ENCODE measurements at places on chromosomes 12 and 14. TPM values are rescaled to one million over a fixed set of nuclear protein-coding genes. Genes with fewer than 3 reads are reported as not detected.

ADGRD1 gene
- 2.1 TPM for polyA plus RNA-seq

PARPBP gene
- 1.1 TPM for polyA plus RNA-seq

NID2 gene
- 30.9 TPM for polyA plus RNA-seq

ACOT4 gene
- polyA plus RNA-seq = 0.15 TPM

IFNG-AS1 gene
- not detected for polyA plus RNA-seq

DNA sequence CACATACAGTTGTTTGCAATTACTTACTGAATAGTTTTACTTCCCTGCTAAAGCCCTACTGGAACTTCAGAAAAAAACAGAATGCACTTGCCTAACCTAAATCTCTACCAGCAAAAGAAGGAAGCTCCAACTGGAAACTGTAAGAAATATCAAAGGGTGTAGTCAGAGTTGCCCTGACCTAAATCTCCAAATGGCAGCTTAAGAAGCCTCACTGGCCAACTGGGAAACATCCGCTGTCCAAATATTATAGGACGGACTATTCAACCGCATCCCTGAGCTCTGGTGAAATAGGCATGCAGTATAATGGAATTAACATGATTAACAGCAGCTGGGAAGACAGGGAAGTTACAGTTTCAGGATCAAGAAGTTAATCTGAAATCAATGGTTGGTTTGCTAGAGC, 24.3 kb downstream of the ANAPC7 start:
- no peak for DNase-seq

DNA sequence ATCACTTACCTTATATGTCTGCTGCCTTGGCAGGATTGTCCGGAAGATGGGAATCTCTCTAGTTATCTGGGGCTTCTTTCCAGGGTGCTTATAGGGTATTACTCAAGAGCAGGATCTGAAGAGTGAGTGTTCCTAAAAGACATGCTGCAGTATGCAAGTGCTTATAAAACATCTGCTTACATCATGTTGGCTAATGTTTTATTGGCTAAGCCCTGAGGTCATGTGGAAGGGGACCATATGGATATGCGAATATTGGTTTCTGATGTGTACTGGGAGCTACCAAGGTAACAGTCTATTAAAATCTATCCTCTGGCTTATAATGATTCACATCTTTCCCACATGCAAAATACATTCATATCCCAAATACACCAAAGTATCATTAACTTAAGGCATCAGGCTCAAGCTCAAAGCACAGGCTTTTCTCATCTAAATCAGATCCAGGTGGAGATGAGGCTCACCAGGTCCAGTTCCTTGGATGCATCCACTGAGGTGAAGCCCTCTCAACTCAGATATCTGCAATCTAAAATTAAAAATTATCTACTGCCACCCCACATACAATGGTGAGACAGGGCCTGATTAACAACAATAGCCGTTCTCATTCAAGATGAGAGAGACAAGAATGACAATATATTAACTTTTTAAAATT, 29.8 kb downstream of the LRRIQ1 start:
- DNase-seq = no peak

GRCh38 chr12:49208676-49209075, 19.8 kb upstream of the TUBA1A start:
- no peak for DNase-seq

- DNase-seq = no peak
These were observed 184.9 kb downstream of the CAPZA3 start for GRCh38 chr12:18922851-18923250.

DNA sequence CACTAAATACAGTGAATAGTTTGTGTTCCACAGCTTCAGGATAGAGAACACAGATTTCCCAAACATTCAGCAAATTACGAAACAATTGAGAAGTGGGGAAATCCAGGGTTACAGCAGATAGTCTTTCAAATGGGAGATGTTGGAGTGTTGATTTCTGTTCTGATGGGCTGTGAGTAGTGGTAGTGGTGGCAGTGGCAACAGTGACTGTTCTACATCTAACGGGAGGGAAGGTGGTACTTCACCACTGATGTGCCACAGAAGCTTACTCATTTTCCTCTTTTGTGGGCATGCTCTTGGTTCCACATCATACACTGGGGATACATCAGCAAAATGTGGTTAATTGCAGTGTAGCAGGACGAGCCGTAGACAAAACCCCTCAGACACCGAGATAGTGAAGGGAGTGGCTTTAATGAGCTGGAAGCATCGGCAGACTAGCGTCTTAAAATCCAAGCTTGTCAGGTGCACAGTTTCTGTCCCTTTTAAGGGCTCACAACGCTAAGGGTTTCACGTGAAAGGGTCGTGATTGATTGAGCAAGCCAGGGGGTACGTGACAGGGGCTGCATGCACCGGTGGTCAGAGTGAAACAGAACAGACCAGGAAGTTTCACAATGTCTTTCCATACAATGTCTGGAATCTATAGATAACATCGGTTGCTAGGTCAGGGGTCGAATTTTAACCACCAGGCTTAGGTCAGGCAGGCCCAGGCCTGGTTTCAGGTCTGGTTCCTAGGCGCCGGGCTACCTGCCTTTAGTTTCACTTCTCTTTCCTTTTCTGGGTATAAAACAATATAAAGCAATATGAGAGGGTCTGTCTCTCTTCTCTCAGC, 330.6 kb upstream of the FBXO33 start:
- DNase-seq = no peak

DNA sequence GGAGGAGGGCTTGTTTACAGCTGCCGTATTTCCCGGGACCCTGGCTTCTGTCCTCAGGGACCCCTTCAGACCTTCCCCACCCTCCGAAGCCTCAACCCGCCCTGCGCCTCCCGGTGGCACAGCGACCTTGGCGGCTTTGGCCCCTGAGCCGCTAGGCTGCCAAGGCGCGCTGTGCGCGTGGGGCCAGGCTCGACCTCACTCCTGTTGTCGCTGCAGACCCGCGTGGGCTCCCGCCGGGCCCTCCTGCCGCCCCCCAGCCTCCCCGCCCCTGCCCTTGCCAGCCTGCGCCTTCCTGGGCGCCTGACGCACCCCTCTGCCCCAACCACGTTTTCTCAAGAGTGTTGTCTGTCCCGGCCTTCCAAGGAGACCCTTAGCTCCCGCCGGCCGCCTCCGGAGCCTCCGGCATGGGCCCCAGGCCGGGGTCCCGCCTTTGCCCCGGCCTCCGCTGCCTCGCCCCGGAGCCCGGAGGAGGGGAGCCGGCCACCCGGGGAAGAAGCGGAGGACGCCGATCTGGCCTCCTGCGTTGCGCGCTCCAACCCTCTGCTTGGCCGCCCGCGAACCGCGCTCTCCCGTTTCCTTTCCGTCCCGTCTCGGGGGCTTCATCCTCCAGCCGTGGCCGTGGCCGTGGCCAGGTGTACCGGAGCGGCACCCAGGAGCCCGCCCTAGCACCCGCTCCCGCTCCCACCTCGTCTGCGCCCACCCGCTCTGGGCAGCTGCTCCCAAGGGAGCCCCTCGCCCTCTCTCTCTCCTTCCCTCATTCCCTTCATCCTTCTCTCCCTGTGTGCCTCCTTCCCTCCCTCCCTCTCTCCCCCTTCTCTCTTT, 19.9 kb downstream of the PPP2R5C start:
- peak; percentile 51 for DNase-seq

GRCh38 chr12:66237505-66238175, 48.6 kb downstream of the IRAK3 start:
- DNase-seq = no peak

DNA sequence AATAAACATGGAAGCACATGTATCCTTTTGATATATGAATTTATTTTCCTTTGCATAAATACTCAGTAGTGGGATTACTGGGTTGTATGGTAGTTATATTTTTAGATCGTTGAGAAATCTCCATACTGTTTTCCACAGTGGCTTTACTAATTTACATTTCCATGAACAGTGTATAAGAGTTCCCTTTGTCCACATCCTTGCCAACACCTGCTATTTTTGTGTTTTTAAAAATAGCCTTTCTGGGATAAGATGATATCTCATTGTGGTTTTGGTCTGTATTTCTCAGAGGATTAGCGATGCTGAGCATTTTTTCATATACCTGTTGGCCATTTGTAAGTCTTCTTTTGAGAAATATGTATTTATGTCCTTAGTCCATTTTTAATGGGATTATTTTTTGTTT, 329.2 kb upstream of the KITLG start:
- DNase-seq = no peak

DNA sequence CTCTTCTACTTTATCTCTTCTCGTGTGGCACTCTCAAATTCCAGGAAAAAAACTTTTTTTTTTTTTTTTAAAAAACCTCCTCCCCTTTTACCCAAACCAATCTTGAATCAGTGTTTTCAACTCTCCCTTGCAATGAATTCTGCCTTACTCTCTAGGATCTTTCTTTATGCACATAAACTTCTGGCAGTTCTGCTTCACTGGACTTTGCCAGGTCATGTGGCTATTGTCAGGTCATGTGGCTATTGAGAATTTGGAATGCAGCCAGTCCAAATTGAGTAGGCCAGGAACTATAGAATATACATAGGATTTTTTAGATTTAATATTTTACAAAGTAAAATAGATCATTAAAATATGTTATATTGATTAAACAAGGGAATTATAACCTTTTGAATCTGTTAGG, 218.2 kb downstream of the TMTC3 start:
- no peak for DNase-seq

DNA sequence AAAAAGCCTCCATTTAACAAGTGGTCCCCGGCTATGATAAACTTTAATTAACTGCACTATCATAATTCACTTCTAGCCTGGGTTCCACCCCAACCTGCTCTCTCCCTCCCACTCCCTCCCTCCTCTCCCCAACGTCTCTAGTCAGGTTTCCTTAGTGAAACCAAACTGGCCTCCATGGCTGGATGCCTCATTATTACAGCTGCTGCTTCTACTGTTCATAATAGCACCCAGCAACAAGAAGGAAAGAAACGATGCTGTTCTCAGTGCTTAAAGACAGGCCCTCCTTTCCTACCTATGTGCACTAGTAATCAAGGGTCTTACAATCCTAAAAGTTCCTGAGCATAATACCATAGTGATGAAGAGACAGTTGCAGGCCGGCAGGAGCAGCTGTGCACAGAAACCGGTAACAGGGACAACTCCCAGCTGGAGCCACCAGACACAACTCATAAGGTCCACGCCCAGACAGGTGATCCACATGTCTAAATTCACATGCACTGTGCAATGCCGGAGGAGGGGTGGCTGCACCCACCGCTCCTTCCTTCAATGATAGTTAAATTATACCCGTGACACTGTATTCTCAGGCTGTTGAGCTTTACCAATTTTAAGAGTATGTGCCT, 6.2 kb downstream of the IRF2BPL start:
- DNase-seq = no peak
